AG04449 (cell line): ENCODE measurements at places on chromosomes 7 and 10.

DNA sequence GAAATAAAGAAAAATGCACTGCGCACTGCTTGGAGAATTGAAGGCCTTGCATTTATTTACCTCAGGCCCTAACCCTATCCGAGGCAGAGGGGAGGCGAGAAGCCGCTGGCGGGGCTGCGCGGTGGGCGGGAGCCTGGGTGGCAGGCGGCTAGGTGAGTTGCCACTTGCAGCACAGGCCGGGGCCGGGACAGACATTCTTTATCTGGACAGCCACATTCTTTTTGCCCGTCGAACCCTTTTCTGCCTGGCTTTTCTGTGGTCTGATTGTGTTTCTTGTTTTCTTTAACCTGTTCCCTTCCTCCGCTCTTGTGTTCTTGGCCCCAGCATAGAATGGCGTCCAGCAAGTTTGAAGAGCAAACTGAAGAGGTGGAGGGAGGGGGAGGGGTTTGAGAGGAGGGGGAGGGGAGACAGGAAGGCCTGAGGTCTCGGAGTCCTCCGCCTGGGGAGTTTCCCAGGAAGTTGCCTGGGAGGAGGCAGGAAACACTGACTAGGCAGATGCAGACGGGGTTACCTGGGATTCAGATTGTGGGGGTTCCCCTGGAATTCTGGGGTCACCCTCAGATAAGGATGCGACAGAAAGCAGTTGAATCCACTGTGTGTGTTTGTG lies 5.1 kb downstream of the SHH start:
- no peak for DNase-seq

DNA sequence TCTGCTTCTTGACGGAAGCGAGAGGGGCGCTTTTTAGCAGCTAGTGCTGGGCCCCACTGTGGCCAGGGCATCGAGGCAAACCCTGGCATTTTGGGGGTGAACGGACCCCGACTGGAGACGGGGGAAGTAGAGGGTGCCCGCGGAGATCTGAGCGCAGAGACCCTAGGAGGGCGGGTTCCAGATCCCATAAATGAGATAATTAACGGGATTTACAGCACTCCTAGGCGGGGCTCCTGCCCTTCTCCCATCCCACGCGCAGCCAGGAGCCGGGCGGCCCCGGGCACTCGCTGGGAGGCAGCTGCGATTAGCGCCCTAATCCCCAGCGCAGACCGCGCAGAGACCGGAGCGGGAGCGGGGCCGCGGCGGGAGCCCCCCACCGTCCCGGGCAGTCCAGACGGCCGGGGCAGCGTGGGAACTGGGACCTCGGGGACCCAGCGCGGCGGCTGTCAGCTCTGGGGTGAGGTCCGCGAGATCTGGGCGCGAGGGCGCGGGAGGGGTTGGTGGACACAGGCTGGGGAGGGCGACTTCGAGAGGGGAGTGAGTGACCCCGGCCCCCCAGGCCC lies 735 bp downstream of the JCAD start:
- DNase-seq = no peak

DNA sequence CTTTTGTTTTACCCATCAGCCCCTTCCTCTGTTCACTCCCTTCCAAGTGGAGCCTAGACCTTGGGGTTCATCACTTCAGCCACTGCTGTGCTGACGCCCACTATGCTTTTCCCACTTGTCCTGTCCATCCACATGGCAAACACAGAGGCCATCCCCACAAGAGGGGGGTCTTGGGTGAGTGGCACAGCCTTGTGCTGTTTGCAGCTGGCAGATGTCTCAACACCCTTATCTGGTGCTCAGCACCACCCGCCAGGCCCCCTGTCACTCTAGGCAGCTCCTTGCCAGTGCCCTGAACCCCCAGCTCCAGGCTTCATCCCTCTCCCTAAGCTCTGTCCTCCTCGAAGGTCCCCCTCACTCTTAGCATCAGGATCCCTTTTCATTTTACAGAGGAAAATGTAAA lies 13.1 kb downstream of the BLVRA start:
- DNase-seq = no peak

DNA sequence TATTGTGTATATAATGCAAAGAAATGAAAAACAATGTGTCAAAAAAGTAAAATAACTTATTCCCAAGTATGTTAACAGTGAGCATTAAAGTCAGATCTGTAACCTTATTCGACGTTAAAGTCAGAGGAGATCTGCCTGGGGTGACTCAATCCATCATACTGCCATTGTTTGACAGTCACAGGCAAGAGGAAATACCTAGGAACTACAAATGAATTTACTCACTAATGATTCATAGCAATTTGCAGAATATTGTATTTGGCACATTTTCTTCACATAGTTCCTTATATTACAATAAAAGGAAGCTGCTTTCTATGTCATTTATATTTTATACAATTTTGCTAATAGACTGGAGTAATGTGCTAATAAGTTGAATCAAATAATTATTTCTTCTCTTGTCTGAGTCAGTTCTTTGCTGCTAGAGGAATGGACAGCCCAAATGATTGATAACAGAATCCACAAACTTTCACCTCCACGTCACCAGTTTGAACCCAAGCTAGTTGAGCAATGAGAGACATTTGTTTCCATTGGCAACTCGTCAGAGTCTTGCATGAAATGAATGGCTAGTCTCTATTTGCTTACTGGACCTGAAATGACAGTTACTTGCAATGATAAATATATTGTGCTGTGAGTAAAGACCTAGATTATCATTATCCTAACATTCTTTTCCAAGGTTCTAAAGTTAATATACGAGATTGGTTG lies 48.5 kb upstream of the TMEM106B start:
- no peak for DNase-seq

- DNase-seq = no peak
Measured at GRCh38 chr10:75127471-75127870, 16.0 kb downstream of the SAMD8 start.

- no peak for DNase-seq
Measured at GRCh38 chr7:109235316-109235715, 665.6 kb downstream of the DNAJB9 start.

- DNase-seq = no peak
Measured at GRCh38 chr7:107150375-107151073, 18.3 kb upstream of the HBP1 start.

- DNase-seq = no peak
Measured at GRCh38 chr10:31467791-31468535, 148.9 kb downstream of the ZEB1 start.

- DNase-seq = no peak
Measured at GRCh38 chr7:2873146-2873545, 29.0 kb upstream of the GNA12 start.

- DNase-seq = no peak
Measured at GRCh38 chr7:26467104-26467503, 175.4 kb downstream of the SNX10 start.

GRCh38 chr7:159272739-159273138 lies 128.1 kb upstream of the VIPR2 start:
- no peak for DNase-seq

DNA sequence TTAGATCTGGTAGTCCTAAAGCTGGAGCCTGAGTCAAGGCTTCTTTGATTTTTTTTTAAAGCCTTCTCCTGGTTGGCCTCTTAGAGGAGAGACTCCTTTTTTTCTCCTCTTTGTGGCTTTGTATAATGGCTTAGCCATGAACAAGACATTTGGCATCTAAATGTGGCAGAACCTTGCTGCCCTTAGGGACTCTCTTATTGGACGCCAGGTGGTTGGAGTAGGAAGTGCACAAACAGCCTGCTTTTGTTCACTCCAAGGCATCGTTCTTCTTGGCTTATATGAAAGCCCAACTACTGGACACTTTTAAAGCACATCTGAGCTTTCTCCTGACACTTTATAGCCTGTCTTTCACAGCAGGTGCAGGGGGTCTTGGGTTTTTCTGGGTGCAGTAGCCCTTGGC lies 25.0 kb downstream of the ZPBP start:
- no peak for DNase-seq

- DNase-seq = no peak
Measured at GRCh38 chr10:42932735-42933447, 144.0 kb upstream of the RET start.

DNA sequence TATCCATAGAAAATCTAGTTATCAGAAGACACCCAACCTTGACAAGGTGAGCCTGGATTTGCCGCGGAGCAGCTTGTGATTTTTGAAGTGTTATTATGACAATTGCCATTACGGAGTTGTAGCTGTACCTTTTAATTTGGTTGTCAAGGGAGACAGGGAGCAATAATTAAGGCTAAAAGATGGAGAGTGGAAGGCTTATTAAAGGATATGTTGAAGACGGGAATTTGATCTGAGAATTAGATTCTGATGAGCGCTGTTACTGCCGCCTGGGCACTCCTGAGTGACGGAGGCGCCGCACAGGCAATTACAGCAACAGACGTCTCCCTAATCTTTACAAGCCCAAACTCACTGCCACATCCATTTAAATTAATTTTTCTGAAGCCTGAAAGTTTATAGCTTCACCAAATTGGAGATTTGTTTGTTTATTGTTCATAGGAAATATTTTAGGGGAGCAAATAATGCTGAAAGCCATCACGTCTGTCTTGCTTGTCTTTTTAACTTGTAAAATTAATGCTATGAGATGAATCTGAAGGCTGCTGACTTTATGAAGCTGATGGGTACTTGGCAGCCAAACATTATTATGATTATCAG lies 475.0 kb upstream of the ADARB2 start:
- no peak for DNase-seq

DNA sequence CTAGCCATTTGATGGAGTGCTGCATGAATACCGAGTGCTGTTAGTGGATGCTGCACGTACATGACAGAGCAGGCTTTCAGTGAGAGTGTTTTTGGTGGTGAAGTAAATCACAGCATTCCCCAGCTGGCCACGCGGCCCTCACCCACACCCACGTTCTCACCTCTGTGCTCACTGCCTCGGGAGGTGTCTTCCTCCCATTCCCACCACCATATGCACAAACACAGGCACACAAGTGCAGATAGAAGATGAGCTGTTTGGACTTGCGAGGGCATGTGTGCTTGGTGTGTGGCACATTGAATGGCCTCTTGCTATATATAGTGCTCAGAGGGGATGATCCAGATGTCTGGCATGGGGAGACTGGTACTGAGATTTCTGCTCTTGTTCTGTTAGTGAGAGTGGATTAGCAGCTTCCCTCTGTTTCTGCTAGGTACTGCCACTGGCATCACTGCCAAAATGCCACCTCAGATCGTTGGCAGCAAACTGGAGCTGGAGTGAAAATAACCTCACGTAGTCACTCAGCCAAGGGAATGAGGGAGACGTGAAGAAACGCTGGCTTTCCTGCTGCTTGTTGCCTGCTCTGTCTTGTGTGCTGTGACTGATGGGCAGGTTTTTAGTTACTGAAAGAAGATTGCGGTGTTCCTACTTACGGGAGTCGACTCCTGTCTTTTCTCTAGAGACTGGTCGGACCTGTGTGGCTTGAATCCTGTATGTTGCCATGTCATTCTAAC lies 19.1 kb downstream of the DNAJB6 start:
- DNase-seq = no peak

GRCh38 chr10:113129117-113129516 lies 179.1 kb downstream of the TCF7L2 start:
- no peak for DNase-seq

DNA sequence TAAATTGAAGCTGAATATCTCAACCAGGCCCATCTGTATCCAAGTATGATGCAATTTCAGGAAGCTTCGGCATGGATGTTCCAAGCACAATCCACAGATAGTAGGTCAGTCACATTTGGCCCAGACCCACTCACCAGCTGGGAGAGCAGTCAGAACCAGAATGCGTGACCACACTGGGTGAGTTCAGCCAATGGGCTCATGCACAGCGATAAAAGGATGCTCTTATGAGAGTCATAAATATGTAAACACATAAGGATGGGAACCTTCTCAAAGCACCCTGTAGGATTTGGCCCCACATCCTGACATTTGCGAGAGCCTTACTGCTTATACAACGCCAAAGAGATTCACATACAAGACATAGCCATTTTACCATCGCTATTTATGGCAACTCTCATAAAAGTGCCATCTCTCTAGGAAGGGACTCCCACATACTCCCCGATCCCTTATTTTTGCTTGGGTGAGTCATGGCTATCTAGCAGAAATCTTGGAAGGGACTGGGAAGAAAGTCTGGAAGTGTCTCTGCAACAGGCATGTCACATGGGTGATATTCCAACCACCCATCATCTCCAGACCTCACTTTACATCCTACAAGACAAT lies 3.0 kb downstream of the AFAP1L2 start:
- DNase-seq = no peak

DNA sequence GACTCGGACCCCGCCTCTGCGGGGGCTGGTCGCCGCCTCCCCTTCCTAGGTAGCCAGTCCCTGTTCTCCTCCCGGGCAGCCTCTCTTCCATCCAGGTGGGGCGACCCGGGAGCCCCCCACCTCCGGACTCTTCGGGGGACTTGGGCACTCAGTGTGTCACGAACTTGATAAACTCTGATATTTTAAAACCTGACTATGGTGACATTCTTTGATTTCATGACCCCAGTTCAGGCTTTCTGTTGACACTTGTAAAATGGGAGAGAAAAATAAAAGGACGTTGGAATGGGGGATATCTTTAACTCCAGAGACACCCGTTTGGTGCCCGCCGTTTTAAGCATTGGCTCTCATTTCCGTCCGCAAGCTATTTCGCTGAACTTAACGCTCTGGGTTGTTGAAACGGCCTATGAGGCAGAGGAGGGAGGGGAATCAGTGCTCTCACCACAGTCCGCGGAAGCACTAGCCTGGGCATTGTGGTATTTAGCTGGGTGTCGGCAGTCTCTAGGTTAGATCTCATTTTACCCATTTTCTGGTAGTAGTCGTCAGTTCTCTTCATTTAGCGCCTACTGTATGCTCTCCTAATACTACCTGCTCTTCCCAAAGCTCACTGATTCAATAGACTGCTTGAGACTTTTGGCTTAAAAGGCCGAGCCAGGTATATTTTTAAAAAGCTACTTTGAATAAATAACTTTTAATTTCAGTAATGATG lies 738 bp downstream of the VPS26A start:
- DNase-seq = no peak
